ENCODE measurements at places on chromosomes 5 and 9.

GRCh38 chr5:81182396-81183390 lies 50.4 kb upstream of the CKMT2 start:
- no peak for DNase-seq

DNA sequence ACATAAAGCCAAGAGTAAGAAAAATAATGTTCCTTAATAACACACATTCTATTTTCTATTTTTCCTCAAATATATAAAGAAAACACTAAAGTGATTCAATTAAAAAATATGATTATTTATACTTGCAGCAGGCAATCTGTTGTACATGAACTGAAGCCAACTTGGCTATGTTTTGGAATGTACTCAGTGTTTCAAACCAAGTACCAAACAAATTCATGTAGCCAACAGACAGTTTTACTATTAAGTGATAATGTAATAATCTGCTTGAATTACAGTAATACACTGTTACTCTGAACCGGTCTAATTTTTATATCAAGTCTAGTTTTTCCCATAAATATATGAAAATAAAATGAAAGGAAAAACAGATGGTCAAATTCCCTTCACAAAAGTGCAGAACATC lies 58.0 kb downstream of the CEP120 start:
- DNase-seq: no peak

GRCh38 chr5:97101189-97101910 lies 41.1 kb downstream of the LIX1 start:
- DNase-seq: no peak

DNA sequence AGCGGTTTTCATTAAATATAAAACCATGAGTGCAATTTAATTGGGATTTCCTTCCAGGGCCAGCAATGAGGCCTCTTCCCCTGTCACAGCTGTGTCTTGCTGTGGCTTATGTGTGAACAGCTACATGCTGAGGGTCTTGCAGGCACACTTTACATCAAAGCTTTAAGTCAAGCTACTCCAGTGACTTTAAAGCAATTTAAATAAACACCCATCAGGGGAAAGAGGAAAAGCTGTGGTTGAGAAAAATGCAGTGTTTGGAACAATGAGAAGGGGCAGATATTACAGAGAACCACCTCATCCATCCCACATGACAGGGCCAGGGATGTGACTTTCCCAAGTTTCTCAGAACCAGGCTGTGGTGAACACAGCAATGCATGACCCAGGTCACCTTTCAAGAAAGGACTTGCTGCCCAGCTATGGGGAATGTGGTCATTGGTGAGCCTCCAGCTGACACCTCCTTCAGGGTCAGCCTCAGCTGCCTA lies 115.9 kb upstream of the LPAR1 start:
- no peak for DNase-seq

DNA sequence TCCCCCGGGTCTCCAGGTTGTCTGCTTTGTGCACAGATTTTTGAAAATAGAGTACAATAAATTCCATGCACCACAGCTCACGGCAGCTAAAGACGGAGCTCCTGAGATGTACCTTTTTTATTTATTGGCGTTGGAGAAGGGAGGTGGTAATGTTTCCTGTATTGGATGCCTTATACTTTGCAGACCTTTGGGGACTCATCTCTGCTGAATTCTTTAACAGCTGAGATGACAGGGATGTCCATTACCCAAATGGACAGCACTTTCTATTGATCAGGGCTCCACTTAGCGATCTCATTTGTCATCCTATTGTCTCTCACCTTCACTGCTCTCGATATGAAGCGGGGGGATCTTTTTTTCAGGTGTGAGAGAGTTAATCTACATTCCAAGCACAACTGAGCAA lies 137.8 kb downstream of the EFNA5 start:
- no peak for DNase-seq

DNA sequence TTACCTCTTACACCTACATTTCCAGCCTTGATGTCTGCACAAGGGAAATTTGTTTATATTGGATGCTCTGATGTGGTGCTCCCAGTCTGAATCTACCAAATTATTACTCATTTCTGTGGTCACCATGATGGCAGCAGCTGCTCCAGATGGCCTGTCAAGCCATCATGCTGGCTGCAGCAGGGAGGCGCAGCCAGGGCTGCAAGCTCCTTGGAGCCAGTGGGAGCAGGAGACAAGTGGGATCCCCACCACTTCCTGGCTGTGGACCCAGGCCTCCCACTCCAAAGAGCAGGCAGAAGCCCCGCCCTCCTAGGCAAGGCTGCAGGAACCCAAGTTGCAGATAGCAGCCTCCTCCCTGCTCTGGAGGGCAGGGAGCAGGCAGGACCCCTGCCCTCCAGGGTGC lies 241.1 kb upstream of the ATP10B start:
- DNase-seq: no peak

- DNase-seq: no peak
Measured at GRCh38 chr9:127402401-127403090, 5.6 kb downstream of the SLC2A8 start.

- no peak for DNase-seq
Measured at GRCh38 chr5:160978944-160979343, 126.9 kb upstream of the ATP10B start.

DNA sequence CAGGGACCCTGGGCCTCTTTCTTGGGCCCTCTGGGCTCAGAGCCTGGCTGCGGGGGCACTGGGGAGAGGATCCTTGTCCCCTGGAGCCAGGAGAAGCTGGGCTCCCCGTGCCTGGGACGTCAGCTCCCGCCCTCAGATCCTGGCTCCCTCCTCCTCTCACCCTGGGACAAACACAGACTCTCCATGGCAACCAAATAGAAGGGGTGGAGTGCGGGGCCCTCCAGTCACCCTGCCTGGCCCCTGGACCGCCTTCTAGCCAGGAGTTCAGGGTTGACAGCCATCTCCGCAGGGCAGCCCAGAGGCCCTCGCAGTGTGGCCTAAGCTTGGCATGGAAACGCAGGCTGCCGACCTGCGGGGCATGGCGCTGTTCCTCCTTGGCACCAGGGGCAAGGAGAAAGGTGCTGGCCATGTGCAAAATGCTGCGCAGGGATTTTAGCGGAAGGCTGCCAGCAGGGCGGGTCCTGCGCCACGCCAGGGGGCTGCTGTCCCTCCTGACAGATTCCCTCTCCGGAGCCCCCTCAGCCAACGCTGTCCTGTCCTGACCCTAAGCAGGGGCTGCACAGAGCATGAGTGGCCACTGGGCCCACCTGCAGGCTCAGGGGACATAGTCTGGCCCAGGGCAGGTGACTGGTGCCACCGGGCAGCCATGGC lies 1.0 kb downstream of the ZDHHC11 start:
- no peak for DNase-seq

- no peak for DNase-seq
Measured at GRCh38 chr9:93186215-93186945, 2.4 kb downstream of the WNK2 start.

DNA sequence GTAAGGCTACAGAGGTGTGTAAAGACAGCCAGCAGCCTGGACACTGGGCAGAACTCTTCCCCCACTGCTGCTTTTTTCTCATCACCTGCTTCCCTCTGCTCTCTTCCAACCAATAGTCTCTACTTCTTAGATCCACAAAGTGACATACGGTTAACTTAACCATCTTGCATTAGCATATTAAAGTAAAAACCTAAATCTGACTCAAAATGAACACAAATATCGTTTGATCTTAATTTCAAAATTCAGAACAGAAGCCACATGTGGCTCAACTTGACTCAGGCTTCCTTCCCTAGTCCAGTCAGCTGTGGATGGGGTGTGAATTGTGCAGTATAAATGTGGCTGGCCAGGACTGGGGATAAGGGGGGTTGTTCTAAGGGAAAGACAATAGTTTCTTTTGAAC lies 114.3 kb downstream of the STARD4 start:
- DNase-seq: no peak

GRCh38 chr5:88940713-88941112 lies 57.7 kb upstream of the MEF2C start:
- DNase-seq: no peak

- no peak for DNase-seq
Measured at GRCh38 chr5:107146901-107147300, 523.8 kb downstream of the EFNA5 start.

GRCh38 chr5:171640480-171640879 lies 145.1 kb upstream of the SMIM23 start:
- DNase-seq: no peak

DNA sequence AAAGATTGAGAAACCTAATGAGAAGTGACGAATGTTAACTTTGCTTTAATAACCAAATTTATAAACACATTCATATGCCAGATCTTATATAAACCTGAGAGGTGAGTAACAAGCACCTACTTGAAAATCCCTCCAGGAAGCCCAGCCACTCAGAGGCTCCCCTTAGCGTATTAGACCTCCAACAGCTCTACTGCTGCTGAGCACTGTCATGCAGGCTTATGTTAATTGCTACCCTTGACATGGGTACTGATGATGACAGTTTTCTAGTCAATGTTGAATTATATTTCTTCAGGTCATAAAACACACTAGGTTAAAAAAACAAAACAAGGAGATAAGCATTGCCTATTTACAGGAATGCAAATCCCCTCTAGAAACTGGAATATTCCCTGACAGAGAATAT lies 161.2 kb downstream of the MPDZ start:
- no peak for DNase-seq

DNA sequence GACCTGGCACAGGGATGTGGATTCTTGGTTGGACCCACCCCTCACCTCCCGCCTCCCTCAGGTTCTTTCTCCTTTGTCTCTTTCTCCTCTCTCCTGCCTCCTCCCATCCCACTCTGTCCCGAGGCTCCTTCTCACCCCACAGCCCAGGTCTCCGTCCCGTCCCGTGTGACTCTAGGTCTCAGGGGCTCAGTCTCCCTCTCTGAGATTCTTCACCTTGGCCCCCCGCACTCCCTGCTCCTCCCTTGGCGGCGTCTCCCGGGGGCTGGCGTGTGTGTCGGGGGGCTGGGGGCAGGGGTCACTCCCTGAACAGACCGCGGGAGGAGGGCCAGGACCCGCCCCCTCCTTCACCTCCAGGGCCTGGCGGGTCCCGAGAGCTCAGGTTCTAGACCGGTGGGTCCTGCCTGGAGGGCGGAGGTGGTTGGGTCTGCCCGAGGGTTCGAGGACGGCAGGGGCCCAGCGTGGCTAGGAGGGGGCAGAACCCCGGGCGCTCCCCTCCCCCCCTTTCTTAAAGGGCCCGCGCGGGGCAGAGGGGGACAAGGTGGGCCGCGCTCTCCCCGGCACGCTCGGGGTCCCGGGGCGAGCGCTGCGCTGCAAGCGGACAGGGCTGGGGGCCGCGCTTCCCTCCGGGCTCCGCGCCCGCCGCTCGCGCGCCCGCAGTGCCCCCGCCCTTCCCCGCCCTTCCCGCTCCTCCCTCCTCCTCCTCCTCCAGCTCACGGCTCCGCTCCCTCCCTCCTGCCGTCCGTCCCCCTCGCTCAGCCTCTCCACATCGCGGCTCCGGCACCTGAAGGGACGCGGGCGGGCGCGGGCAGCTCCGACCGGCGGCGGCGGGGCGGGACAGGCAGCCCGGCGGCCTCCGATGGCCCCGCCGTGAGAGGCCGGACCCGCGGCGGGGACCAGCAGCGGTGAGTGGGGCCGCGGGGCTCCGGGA lies at the start of gene PSD2:
TSS of gene PSD2 (plus strand) at position 735 of the 928 bp plus-strand sequence. CDS start 13,633 bp downstream, outside the sequence.
- DNase-seq: no peak

DNA sequence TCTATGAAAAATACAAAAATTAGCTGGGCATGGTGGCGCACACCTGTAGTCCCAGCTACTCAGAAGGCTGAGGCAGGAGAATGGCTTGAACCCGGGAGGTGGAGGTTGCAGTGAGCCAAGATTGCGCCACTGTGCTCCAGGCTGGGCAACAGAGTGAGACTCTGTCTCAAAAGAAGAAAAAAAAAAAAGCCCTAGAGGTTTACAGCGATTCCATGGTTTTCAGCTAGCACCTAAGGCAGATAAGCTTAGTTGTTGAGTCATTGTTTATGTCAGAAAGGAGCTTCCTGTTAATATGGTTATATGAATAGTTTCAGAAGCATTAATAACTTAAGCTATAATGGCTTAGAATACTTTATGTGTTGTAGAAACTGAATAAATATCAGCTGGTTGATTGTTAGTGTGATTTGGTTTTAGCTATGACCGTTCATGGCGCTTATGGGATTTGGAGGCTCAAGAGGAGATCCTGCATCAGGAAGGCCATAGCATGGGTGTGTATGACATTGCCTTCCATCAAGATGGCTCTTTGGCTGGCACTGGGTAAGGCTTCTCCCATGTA lies 13.0 kb downstream of the RNF183 start:
- DNase-seq: no peak

- no peak for DNase-seq
Measured at GRCh38 chr9:20405616-20406015, 216.7 kb downstream of the MLLT3 start.

GRCh38 chr9:14097215-14097614 lies 216.7 kb downstream of the NFIB start:
- DNase-seq: no peak

DNA sequence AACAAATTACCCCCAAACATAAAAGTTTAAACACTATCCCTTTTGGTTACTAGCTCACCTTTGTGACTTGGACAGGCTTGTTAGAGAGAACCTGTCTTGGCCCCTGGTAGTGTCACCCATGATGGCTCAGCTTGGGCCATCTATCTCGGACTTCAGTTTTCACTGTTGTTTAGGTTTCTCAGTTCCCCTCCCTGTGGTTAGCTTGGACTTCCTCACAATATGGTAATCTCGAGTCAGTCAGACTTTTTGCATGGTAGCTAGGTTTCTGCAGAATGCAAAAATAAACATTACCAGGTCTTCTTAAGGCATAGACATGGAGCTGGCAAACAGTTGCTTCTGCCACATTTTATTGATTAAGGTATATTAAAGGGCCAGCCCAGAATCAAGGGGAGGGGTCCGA lies 324.3 kb upstream of the RORB start:
- DNase-seq: peak; percentile 30

DNA sequence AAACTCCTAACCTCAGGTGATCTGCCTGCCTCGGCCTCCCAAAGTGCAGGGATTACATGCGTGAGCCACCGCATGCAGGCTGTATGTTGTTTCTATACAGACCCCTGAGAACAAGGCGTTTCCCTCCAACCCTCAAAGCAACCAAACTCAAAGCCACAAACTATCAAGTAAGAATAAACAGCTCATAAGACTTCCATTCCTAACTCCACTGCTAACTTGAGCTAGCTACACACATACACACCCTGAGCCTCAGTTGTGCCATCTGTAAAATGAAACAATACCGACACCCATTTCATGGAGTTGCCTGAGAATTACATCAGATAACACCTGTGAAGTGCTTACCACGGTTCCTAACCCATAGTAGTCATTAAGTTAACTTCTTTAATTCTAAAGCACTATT lies 70.8 kb downstream of the SERINC5 start:
- DNase-seq: no peak

All from GM12864 (cell line).